Esophagus muscularis mucosa (tissue), 4 donors: ENCODE measurements at places on chromosomes 7 and 10. TPM values are rescaled to one million over a fixed set of nuclear protein-coding genes. Genes with fewer than 3 reads are reported as not detected.

Gene SPDYE5
- total RNA-seq = not detected

GRCh38 chr10:53682885-53683284 lies 910.3 kb upstream of the MBL2 start:
- no peak for DNase-seq

GRCh38 chr10:13909516-13910258 lies 322.9 kb downstream of the PRPF18 start:
- no peak for DNase-seq

DNA sequence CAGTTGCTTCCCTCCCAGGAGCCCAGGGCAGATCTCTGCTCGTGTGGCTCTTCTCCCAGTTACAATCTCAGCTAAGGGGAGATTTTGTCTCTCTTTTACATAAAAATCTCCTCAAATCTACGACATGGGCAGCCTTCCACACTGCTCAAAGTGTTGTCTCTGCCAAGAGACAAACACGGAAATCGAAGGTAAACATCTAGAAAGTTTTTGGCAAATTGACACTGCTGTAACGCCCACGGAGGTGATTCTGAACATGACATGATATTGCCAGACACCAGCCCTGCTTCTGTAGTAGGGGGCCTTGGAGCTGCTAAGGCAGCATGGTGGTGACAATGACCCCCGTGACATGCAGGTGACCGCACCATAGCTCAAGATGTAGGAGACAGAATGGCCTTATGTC lies 128.3 kb downstream of the CCDC3 start:
- DNase-seq = no peak
